Hippocampal formation (tissue), 2 donors: ENCODE measurements at places on chromosomes 4 and X.

DNA sequence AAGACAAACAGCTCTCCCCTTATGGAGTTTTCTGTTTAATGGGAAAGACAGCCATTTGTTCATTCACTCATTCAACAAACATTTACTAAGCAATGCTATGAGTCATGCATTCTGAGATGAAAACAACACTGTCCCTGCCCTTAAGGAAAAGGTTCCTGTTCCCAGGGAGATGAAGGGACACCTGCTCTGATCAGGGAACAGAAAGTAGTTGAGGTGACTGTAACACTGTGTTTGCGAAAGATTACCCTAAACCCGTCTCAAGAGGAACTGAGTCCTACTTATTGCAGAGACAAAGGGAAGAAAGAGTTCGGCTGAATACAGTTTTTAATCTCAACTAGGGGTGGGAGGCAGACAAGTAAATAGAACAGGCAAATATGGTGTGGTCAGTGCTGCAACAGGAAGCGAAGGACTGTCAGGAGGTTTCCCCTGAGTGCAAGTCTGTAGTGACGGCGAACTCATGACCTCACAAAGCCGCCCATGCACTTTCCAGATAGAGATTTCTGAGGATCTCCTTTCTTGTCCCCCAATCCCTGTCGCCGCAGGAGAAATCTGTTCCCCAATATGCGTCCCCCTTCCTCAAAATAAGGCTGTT lies 712 bp downstream of the STX18 start:
- no peak for DNase-seq

DNA sequence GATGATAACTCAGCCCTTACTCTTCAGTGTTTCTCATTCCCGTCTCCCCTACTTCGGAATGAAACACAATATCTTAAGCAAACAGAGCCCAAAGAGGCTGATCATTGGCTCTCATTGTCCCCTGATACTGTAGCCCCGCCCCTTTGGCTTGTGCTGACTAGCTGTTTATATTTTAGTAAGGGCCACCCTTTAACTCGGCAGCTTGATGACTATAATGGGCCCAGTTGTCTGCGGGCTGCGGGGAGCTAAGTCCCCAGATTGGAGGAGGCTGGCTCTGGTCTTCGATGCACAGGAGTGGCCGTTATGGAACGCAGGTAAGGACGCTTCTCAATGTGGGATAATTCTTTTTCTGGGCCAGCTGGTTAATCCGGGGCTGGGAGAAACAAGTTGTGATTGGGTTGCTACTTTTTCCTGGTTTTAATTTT lies at the start of gene TRIM2:
TSS of gene TRIM2 (plus strand) at position 197 of the 425 bp plus-strand sequence. CDS start at position 285, 88 bp downstream.
- DNase-seq, result peak; percentile 91

- DNase-seq, result no peak
These were observed 162.7 kb downstream of the STIM2 start for GRCh38 chr4:27023366-27023765.

DNA sequence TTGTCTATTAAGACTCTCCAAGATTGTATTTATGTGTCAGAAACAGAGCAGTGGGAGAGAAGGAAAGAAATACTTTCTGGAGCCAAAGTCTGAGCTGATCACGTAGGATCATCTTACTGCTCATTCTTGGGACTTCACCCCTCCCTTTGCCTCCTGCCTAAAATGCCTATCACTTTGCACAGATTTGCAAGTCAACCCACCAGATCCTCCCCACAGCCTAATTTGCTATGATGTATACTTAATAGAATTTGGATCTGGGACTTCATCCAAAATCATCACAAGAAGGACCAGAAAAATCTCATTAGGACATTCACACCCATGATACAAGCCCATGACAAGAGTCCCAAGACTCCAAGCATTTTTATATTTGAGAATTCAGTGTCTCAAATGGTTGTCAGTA lies 290.2 kb downstream of the FBXW7 start:
- DNase-seq, result no peak

GRCh38 chr4:186644737-186645261 lies 78.9 kb downstream of the FAT1 start:
- no peak for DNase-seq

DNA sequence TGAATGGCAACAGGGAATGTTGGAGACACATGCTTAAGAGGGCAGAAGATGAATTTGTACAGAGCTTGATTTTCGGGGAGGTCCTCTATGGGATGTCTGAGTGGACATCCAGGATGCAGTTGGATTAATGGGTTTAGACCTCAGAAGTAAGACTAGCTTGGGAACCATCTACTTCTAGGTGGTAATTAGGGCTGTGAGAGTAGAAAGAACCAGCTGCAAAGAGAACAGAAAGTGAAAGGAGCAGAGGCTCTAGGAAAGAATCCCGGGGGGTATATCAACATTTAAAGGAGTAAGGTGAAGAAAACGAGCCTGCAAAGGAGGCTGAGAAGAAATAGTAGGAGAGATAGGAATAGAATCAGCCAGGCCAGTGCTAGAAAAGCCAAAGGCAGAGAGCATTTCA lies 29.0 kb upstream of the NKRF start:
- no peak for DNase-seq

DNA sequence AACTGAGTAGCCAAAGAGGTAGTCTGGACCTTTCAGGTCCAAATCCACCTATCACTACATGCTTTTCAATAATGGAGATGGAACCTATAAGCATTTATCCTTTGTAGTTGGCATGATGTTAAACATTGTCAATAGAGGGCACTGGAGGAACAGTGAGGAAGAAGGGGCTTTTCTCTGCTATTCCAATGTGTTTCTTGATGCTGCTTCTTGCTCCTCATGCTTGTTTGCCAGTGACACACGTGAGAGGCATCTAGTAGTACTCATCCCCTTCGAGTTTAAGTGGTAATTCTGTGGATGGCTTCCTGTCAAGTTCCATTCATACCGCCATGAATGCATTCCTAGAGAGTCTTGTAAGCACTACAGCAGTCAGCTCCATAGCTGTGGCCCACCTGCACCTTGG lies 84.0 kb downstream of the NAA11 start:
- no peak for DNase-seq

DNA sequence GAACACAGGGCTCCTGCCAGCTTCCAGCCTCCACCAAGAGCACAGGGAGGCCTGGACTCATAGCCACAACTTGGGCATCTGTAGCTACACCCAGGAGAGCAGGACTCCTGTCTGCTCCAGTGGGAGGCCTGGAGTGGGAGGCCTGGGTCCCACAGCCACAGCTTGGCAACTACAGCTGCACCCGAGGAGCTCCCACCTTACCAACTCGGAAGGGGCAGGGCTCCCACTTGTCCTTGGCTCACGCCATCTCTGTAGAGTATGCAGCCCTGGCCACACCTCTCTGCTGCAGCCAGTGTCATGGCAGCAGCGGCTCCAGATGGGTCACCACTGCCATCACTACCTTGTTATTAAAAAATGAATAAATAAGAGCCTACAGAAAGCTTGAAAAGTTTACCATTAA lies 45.5 kb downstream of the ARAP2 start:
- no peak for DNase-seq

DNA sequence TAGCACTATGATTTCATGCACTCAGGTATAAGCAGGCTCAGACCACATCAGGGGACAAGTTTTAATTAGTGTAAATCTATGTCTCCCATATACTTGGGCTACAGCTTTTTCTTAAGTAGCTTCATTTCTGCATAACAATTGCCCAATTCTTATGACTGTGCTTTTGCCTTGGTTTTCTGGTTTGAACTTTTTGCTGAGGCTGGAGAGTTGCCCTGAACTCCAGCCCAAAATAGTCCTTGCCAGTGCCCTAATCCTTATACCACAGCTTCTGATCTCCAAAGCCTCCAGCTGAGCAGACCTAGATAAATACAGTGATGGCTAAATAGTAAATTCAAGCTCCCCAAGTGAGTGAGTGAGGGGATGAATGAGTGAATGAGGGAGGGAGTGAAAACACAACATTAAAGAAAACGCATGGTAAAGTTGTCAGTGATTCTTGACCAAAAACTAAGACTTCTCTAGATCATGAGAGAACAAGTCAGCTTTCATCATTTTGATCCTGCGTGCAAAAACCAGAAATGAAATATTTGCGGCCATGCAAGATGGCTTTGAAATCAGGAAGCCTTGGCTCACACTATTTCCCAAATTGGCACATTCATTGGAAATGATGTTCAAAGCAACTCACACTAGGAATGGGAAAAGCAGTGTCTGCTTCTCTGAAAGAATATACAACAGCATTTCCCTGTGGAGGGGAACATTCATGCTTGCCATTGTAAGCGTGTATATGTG lies 437.1 kb upstream of the CTSO start:
- no peak for DNase-seq

DNA sequence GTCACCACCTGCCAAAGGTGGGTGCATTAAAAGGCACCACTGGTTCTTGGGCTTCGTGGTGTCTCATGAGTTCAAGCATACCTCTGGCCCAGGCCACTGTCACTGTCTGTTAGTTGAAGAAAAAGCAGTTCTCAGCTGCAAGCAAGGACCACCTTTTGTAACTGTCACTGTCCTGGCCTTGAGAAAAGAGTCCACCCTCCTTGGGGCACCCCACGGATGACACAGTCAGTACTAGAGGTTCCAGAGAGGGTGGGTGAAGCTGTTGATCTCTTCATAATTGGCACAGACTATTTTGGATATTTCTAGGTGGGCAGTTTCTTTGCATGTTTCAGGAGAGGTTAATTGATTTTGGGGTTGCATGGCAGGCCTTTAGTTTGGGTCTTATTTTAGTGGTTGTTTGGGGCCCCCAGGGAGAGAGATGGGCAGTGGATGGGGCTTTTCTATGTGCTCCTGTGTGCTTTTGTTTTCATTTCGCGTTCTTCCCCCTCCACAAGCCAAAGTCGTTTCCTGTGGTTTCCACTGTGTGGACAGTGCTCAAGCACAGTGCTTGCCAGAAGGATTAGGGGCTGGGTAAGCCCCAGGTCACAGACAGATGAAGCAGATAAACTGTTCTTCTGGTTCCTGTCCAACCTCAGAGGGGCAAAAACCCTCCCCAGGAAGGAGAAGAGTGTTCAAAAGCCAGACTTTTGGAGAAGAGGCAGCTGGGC lies 156.2 kb upstream of the PPP1R2C start:
- DNase-seq, result no peak

DNA sequence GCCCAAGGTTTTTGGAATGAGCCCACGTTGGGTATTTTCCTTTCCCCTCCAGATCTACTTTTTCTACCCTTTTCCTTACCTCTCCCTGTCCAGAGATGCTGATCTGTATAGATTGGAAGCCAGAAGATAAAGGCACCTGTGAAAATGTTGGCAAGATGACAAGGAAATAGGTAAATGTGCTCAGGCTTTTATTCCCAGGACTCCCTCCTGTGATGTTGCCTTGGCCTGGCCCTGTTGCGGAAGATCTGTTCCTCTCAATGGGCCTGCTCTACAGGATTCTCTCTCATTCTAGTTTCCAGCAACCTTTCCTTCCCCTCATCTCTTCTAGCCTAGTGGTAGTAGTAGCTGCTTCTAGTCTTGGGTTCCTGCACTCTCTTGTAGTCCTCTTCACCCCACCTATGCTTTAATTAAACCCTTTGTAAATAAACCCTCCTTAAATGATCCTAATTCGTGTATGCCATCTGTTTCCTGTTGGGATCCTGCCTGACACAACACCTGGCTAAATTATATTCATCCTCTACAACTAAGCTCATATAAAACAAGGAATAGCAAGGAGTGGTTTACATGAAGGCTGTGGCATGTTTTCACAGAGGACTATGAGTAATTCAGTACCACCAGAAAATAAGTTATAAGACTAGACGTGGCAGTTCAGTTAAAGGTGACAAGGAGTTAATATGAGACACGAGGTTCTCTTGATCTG lies 95.7 kb upstream of the MAOA start:
- DNase-seq, result no peak

DNA sequence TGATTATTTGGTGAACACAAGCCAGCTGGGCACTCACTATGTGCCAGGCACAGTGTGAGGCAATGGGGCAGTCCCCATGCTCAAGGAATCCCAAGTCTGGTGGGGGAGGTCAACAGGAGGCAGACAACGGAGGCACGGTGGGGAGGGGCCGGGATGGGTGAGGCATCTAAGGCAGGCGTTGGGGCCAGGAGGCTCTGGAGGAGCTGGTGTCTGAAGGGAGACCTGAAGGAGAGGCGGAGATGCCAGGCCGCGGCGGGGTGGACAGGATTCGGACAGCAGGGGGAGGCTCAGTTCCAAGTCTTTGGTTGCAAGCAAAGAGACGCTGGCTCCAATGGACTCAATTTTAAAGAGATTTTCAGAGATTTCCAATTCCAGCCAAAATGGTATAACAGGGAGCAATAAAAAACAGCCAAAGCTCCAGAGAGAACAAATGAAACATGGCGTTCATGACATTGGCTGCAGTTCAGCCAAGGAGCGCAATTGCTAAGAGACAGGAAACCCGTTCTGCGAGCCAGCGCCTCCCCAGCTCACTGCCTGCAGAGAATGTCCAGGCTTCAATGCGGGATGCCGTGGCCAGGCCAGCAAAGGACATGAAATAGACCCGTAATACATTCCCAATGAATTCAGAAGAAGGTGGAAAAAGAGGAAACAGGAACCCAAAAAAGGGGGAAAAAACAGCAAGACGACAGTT lies 105.2 kb upstream of the LRPAP1 start:
- DNase-seq, result no peak

DNA sequence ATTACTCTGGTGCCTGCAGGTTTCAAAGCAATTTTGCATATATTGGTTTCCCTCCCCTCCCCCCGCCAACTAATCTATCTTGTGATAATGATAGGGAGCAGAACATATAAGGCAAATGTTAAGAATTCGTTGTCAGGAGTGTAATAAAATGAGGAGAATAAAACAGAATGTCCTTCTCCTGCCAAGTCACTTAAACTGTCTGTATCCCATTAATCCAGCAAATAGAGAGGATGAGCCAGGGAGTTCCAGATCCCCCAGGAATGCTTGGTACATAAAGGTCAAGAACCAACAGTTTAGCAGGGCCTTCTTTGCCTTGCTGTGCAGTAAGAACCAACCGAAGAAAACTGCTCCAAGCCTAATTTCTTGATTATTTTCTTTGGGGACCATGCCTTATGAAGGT lies 141.4 kb downstream of the AMELX start:
- DNase-seq, result no peak

GRCh38 chrX:96621811-96622210 lies 62.8 kb upstream of the DIAPH2 start:
- DNase-seq, result no peak

DNA sequence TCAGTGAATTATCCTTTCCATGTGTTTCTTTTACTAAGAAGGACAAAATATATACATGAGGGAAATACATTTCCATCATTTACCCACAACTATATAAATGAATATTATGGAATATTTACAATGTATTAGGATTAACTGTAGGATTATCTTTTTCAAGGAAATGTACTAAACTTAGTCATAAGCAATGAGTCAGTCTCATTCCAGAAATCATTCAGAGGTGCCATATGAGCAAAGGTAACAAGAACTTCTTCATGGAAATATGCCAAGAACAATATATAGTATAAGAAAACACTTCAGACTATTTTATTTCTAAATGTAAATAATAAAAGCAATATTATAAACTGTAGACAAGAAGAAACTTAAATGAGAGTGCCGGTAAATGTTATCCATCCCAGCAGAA lies 67.1 kb downstream of the USP38 start:
- DNase-seq, result no peak

DNA sequence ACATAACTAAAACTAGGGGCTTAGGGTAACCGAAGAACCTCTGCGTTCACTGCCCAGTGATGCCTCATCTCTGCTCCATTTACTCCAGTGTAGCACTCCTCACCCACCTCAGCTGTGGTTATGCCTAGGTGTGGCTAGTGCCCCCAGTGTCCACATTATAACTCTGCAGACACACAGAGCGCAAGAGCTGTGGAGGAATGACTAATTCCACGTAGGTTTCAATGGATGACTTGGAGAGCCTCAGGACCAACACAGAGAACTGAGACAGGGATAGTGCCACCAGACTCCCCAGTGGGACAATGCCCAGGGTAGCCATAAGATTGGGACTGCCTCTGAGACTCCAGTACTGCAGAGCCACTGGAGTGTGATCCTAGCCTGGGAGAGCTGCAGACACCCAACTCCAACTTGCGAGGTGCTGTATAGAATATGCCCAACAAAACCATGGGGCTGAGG lies 542.4 kb upstream of the DIPK2B start:
- no peak for DNase-seq
